ENCODE measurements at places on chromosomes 12 and 14. TPM values are rescaled to one million over a fixed set of nuclear protein-coding genes. Genes with fewer than 3 reads are reported as not detected.

- no peak for DNase-seq
These were observed 83.2 kb upstream of the PWP1 start for GRCh38 chr12:107602446-107602845.

DNA sequence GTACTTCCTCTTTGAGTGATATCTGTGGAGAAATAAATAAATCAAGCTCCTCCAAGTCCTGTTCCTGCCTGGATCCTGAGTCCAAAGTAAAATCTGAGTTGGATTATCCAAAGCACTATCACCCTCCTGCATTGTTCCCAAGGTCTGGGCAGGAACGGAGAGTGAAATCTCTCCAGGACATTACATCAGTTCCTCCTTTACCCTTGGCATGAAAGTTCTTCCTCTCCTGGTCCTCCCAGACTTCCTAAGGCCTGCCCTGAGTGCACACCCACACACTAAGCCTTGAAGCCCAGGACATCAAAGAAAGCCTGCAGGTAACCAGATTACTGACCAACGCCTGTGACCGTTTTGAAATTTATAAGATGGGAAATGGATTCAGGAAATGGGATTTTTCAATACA, 206.8 kb upstream of the BCL2L14 start:
- no peak for DNase-seq

DNA sequence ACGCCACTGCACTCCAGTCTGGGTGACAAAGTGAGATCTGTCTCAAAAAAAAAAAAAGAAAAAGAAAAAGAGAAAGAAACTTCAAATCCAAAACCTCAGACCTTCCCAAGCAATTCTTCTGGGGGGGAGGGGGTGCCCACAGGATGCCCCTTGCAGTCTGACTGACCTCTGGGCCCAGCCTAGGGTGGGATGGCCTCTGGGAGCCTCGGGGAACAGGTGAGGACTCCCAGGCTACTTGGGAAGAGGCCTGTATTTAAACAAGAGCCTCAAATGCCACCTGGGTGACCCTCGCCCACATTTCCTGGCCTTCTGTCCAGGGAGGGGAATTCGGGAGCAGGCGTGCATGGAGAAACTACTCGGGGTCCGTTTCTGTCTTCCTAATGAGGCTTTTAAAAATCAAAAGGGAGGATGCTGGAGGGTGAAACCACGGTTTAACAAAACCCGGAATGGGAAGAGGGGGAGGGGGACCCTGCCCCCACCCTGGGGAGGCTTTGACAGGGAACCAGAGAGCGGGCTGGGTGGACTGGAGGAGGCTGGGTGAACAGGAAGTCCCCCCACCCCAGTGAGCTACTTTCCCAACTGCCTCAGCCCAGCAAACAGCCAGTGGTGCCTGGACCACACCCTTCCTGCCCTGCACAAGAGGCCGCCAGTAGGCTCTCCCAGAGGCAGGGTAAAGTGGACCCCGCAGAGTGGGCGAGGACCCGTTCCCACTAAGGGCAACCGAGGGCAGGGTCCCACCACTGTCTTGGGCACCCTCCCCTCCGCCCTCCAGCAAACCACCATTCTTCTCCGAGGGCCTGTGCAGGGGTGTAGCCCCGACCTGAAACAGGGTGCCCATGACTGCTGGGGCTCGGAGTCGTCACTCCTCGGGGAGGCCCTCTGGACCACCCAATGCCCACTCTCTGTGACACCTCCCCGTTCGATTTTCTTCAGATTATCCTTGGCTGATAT, 1.5 kb upstream of the FBRSL1 start:
- DNase-seq = no peak

- DNase-seq = no peak
These were observed 45.8 kb upstream of the NCOR2 start for GRCh38 chr12:124613151-124613585.

The BCL2L14 gene
- total RNA-seq = not detected
